ENCODE measurements at places on chromosomes 2 and 18.
A peak's percentile ranks its signal among the peaks of the same experiment; 100 is the strongest.

DNA sequence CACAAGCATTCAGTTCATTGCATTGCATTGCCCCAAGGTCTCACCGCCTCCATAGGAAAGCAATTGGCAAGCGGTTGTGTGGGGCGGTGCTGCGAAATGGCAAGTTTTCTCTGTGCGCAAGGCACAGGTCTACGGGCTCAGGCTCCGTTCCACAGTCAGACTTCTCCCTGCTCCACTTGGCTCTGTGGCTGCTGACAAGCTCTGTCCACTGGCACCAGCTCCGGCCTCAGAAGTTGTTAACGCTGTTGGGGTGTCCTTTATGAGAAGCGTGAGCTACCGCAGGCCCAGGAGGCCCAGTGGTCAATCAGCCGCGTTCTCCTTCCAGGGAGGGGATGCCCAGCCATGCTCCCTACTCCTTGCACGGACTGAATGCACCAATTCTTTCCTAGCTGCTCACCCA is 87.0 kb upstream of the GATA6 start:
- no peak for DNase-seq

DNA sequence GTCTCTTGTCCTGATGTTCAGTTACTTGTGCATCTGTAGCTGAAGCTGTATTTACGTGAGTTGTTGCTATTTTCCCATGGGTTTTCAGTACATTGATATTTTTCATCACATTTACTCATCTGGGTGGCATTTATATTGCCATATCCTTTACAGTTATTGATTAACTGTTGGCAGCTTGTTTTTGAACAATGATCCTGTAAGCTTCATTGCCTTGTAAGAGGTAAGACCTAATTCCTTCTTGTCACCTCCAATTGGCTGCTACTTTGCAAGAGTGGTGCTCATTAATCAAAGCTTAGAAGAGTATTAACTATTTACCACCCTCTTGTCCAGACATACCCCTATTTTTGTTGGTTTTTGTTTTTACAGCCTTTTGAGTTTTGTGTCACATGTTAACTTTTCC is 74.8 kb downstream of the COA5 start:
- no peak for DNase-seq

DNA sequence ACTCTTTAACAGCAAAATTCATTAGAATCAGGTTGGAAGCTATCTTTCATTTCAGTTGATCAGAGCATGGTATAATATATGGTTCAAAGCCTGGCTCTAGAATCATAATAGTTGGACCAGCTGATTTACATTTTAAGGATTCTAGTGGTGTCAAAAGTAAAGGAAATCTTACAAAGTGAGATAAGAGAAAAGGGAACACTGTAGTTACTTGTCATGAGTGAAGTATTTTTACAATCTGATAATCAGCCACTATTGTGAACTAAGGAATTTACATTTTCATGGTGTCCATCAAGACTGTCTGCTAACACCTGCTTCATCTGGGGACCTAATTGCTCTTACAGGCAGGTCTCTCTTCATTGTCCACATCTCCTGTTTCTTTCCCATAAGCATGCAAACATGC is 161.1 kb downstream of the SLC39A10 start:
- DNase-seq, result no peak

GRCh38 chr18:27377251-27377650 is 192.1 kb upstream of the CHST9 start:
- no peak for DNase-seq

GRCh38 chr2:216991563-216991962 is 131.7 kb upstream of the TNP1 start:
- DNase-seq, result no peak

DNA sequence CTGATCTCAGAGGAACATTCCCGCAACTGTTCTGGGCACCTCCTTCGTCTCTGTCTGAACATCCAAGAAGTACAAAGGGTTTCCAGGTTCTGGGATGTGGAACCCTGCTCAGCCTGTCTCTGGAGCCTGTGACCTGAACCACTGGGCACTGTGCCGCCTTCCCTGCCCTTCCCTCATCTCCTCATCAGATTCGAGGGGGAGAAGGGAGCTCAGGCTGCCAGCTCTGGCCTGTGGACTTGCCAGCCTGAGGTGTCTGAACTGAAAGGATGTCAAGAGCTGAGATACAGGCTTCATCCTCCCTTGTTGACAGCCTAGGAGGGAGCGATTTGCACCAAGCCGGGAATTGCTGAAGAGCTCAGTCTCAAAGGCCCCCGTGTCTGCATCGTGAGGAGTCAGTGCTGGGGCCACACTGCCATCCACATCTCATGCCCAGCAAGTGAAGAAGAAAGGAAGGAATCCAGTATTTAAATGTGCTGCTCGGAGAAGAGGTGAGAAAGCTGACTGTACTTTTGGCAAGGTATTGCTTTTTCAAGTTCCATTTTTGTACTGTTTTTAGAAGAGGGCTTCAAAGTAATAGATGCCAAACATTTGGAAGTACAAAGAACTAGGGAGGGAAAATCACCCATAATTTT is 12.6 kb downstream of the NEU2 start:
- DNase-seq, result no peak

GRCh38 chr2:24863641-24864040 is 56.4 kb downstream of the ADCY3 start:
- no peak for DNase-seq

DNA sequence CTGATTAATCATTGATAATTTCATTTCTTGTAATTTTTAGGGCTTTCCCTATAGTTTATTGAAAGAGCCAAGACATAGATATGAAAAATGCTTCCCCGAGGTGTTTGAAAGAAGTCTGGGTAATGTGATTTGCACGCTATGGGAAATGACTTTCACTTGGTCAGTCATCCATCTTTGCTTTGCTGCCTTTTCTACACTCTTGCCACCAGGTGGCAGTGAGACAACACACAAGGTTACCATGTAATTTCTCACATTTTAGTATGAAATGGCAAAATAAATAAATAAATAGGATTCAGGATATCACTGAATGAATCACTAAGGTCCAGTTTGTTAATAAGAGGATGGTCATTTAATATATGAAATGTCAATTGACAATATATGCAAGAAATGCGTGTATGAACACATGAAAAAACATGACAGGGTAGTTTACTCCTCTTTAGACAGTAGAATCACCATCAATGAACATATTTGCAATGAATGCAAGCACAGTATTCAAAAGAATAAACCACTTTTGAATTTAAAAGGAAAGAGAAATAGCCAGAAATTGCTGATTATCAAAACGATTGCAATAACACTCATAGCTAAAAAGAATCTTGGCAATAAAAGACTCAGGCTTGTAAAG is 52.2 kb upstream of the KCNH7 start:
- DNase-seq, result peak; percentile 44

DNA sequence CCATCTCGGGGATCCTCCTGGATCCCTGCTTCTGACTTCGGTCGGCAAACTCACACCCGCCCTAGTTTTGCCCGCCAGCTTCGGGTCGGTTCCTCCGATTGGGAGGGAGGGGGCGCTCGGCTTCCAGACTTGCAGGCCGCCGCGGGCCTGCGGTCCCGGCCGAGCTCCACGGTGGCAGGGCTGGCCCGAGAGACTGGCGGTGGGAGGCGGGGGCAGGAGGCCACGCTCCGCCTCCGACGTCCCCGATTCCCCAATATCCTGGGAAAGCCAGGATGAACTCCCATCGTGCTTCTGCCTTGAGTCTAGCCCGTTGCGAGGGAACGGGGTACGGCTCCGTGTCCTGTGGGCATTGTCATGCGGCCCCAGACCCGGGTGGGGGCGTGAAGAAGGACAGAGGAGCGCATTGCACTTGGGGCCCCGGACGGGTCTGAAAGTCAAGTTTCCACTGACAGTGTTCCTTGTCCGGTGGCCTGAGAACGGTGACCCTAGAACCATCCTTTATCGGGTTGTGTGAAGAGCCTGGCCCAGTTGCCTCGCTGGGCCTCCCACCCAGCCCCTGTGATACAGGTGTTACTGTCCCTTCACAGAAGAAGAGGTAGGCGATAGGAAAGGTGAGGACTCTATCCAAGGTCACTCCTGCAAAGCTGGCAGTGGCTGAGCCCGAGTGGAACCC is 2.4 kb upstream of the INHBB start:
- DNase-seq, result peak; percentile 79

DNA sequence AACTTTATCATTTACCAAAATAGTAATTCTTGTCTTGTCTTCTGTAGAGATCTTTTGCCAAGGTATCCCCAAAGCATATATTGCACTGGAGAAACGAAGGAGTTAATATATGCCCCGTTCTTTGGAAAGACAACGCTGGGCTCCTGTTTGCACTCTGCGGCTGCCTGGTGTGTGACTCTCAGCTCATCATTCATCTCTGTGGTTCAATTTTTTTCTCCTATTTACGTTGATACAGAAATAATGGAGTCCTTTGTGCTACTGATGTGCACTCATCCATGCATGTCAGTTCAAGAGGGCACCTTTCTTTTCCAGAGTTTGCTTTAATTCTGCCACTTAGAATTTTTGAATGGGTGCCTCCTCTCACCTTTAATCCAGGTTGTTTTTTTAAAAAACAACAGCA is 655.5 kb downstream of the DCDC2C start:
- no peak for DNase-seq

DNA sequence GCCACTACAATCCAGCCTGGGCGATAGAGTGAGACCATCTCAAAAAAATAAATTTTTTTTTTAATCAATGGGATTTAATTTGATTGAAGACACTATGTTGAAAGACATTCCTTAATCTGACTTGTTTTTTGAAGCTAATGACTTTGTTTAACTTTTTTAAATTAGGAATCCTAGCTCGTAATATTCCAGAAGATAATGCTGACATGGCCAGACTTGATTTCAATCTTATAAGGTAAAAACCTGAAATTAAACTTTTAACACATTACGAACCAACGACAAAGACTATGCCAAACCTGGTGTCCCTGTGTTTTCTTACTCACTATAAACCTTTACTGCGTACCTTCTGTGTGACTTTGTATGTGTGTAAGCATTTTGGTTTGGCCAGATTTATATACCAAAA is 7.6 kb downstream of the ATIC start:
- DNase-seq, result no peak

DNA sequence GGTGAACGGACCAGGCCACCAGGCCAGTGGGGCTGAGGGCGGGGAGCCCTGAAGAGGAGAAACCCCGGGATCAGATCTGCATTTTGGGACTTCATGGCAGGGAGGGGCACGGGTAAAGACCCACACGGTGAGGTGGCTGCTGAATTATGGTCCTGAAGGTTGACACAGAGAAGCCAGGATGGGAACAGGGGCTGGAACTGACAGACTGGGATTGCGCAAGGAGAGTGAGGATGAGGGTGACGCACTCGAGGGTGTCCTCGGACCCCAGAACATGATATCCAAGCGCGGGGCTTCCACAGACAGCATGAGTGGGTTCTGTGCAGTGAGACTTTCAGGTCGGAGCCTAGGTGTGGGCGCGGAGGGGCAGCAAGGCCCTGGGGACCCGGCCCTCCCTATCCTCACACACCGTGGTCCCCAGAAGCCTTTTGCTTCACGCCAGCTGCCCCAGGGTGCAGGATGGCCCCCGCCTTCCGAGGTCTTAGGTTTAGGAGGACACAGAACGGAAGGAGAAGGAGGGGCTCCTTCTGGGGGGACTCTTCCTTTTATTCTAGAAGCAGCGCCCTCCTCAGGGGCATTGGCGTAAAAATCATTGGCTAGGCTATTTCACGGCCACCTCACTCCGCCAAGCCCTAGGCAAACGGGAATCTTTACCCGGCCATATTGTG is 416.8 kb upstream of the HS6ST1 start:
- no peak for DNase-seq

GRCh38 chr2:233447506-233448219 is 93.4 kb downstream of the DGKD start:
- no peak for DNase-seq

DNA sequence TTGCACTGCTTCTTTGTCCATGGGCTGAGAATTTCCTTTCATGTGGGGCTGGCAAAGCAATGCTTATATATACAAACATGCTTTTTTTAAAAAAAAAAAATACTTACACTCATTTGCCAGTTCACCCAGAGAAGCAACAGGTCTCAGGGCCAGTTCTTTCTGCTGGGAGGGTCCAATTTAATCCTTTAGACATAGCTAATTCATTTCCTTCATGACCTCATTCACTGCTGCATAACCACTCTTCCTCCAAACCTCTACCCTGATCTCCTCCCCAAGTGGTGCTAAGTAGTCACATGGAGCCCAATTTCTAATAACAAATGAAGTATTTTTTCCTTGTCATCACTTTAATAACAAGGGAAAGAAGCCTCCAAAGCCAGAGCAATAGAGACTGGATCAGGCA is 17.1 kb upstream of the TMEM178A start:
- no peak for DNase-seq

DNA sequence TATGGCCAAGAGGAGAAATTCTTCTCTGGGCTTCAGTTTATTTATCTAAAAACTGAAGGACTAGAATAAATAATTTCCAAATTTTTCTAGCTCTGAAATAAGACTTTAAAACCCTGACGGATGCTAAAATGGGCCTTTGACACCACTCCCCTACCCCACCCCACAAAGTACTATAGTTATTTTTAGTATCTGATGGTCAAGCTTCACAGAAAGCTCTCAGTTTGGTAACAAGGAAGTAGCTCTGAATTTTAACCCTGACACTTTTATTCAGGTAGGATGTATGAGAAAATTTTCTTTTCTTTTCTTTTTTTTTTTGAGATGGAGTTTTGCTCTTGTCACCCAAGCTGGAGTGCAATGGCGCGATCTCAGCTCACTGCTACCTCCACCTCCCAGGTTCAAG is 2.4 kb downstream of the RBKS start:
- DNase-seq, result no peak

GRCh38 chr2:200873560-200873959 is 9.1 kb upstream of the CLK1 start:
- no peak for DNase-seq

- DNase-seq, result no peak
Measured at GRCh38 chr18:74982946-74983635, 225.8 kb downstream of the PTGR3 start.

DNA sequence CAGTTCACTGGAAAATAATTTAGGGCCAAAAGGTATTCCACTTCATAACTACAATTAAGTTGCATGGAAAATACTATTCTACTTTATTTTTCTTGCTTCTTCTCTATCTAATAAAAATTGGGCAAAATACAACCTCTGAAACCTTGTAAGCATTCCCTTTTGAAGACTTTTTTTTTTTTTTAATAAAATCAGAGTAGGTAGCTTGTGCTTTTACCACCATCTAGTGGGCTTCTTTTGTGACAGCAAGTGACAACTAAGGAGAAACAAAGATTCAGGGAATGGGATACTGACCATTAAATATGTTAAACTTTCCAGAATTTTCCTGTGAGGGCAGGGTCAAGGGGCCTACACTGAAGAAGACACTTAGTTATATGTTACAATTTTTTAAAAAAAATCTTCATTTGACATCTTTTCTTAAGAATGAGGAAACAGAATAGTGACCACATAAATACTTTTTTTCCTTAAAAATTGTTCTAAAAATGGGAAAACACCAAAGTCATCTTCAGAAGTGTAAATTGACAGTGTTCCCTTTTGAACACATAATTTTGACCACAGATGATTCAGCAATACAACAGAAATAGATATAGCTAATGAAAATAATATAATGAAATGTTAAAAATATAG is 1183.2 kb upstream of the ACVR2A start:
- peak; percentile 16 for DNase-seq

- DNase-seq, result peak; percentile 60
Measured at GRCh38 chr2:109031476-109032228, 42.6 kb upstream of the EDAR start.

GRCh38 chr18:70506511-70506910 is 217.7 kb downstream of the SOCS6 start:
- DNase-seq, result no peak

- DNase-seq, result no peak
Measured at GRCh38 chr2:20216130-20217025, 8.6 kb downstream of the SDC1 start.
